Stimulated activated CD4-positive, alpha-beta T cell treated with anti-CD3 and anti-CD28 coated beads, TNF-alpha, amount 100 ng/mL, for 48 hours (primary cell): ENCODE measurements at places on chromosomes 1 and 21.

DNA sequence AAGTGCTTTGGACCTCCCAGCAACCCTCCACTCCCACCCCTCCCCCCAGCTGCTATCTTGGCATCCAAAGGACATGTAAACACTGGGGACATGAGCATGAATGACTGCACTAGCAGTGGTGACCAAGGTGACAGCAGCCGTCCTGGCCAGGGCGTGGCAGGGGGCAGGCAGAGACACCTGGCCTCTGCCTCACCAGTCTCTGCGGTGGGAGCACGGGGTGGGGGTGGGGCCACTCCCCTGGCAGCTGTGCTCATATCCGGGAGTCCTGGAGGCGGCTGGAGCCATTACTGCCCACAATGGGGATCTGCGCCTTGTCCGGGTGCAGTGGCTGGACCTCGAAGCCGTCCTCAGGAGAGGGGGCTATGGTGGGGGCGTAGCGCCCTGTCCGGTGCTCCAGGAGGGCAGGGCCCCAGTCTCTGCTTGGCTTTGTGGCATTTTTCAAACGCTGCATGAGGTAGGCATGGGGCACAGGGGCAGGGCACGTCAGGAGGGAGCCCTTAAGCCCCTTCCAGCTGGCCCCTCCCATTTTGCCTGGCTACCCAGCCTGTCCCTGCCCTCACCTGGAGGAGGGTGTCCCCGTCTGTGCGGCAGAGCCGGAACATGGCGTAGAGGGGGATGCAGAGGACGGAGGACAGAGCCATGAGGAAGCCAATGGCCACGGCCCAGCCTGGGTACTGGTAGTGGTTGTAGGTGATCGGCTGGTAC lies 6.0 kb downstream of the CCDC24 start:
- no peak for DNase-seq

GRCh38 chr1:156559797-156560385 lies 12.5 kb downstream of the IQGAP3 start:
- no peak for DNase-seq

GRCh38 chr1:241532162-241532531 lies at the start of gene KMO:
TSS of gene KMO (plus strand) at chr1:241532378. CDS start at chr1:241532445, 67 bp downstream.
- DNase-seq = no peak

DNA sequence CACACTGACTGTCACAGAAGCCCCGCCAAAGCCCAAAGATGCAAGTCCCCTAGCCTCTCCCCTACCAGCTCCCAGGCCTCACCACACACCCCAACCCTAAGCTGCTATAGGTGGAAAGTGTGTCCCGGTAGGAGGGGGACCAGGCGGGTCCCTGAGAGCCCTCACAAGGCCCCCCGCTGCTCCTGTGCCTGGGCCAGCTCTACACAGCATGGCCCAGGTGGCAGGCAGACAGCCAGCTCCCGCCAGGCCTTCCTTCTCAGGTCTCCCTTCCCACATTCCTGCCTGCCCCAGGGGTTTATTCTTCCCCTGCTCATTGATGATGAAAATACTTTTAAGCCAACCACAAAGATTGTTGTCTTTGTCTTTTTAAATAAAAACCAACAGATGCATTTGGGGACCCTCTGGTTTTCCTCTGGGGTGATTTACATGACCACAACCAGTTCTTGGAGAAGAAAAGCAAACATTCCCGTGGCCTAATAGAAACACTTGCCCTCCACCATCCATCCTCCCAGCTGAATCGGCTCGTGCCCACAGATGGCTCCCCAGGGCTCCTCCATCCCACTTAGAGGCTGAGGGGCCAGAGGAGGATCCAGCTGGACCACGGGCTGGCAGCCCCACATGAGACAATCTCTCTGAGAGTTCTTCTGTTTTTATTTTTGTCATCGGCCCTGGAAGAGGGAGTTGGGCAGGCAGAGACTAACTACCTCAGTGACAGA lies 93.1 kb downstream of the DMRTB1 start:
- DNase-seq = no peak

DNA sequence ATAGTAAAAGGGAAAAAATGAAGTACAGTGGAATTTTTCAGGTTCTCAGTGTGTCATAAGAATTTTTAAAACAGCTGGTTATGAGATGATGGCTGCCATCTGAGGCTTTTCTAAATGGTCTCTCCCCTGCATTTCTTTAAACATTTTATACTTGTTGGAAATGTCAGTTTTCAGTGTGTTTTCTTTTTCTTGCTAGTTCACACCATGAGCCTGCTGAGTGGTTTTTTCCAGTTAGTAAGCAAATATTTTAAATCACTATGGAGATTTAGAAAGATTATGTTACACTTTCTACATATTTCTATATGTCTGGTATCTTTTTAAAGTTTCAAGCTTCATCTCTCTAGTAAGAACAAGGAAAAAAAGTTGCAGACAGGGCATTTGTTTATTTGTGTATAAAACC lies 9.6 kb downstream of the RBM15 start:
- DNase-seq = no peak

- no peak for DNase-seq
Measured at GRCh38 chr1:17711941-17712340, 43.2 kb upstream of the ACTL8 start.

DNA sequence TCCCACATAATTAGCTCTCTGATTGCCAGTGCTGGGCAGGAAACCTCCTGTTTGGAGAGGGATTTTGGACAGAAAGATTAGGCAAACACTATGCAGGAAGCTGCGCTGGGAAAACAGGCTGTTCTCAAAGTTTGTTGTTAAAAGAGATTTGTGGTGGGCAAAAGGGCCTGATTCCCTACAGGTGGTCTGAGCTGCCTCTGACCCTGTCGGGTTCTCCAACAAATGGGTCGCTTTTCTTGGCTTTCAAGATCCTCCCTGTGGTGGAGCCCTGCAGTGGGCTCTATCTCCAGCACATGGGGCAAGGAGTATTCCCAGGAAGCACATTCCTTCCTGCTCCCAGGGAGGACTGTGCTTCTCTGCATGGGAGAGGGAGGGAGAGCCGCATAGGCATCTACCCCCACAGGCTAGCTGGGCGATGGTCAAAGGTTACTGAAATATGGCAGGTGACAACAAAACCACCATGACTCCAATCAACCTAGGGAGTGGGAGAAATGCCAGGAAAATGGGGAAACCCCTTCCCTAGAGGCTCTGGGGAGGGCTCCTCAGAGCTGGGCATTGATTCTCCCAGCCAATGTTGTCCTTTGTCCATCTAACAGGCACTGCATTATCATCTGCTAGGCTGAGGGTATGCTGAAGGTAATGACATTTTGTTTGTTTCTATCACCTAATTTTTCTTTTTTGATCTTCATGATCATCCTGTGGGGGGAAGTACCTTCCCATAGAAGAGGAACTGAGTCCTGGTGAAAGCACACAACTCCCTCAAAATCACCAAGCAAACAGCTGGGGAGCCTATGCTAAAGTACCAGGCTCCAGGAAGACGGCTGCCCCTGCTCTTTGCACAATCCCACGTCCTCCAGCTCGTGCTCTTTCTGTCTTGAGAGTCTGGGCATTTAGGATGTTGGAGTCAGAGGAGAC lies 85.3 kb downstream of the PLXNA2 start:
- DNase-seq = no peak

- no peak for DNase-seq
Measured at GRCh38 chr1:230105754-230106625, 39.0 kb downstream of the GALNT2 start.

DNA sequence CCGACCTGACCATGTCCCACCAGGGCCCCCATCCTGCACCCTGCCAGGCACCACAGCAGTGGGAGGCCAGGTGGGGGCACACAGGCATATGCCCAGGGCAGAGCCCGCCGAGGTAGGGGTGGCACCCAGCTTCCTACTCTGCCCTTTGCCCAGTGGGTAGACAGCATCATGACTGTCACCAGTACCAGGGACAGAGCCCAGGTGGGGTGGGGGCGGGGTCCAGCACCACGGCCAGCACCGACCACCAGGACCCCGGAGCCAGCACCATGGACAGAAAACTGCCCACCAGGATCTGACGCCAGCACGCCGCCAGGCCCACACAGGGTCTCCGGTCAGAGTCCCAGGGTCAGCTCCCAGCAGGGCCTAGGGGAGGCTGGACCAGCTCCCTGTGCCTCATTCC lies 3.8 kb downstream of the TAS1R3 start:
- no peak for DNase-seq

DNA sequence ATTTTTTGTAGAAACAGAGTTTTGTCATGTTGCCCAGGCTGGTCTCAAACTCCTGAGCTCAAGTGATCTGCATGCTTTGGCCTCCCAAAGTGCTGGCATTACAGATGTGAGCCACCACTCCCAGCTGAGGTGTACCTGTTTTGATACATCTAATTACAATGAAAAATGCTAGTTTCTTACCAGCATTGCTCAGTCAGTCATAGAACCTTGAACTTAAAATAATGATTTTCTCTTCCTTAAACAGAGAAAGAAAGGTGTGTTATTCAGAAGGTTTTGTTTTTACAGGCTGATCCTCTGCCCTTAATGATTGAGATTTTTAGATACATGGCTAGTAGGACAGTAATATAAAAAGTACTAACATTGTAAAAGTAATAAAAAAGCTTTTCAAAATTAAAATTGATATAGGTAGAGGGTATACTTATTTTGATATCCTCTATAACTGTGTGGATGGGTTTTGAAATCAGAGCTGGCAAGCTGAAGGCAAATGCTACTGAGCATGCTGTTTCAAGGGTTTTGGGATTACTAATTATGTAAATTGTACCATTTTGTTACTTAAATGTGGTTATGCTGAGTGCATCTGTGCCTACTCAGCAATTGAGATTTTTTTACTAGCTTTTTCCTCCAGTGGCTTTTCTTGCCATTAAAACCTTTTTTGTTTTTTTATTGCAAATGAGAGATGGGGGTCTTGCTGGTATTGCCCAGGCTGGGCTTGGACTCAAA lies 16.1 kb downstream of the PRRC2C start:
- DNase-seq = no peak

DNA sequence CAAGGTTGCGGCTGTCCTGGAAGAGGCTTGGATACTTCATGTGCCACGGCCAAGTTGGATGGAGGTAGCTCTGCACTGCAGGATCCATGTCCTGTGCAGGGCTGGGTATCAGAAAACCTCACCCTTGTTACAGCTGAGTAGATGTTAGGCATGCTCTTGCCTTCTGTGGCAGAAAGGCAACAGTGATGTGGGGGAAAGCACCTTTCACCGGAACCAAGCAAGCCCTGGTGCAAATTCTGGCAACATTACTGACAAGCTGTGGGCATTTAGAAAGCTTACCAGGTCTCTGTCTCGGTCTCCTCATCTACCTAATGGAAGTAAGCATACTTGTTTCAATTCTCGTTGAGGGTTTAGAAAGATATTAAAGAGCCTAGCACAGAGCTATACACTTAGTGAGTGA lies 14.5 kb upstream of the CDCA8 start:
- DNase-seq = no peak

- no peak for DNase-seq
Measured at GRCh38 chr1:6447016-6447817, 18.8 kb downstream of the TNFRSF25 start.

DNA sequence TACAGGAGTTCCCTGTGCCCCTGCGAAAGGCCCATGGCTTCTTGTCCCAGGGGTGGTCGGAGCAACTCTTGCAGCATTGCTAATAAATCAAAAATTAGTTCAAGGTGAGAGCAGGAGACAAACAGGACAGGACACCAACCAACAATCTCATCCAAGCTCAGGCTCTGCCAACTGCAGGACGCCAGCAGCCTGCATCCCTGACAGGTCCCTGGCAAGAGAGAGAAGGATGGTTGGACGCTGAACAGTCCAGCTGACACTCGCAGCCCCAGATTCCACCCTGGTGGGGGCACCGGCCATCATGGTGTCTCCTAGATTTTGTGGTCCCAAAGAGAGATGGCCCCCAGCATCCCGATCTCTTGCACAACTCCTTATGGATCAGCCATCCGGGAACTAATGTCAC lies 142.1 kb upstream of the VAMP3 start:
- DNase-seq = no peak

DNA sequence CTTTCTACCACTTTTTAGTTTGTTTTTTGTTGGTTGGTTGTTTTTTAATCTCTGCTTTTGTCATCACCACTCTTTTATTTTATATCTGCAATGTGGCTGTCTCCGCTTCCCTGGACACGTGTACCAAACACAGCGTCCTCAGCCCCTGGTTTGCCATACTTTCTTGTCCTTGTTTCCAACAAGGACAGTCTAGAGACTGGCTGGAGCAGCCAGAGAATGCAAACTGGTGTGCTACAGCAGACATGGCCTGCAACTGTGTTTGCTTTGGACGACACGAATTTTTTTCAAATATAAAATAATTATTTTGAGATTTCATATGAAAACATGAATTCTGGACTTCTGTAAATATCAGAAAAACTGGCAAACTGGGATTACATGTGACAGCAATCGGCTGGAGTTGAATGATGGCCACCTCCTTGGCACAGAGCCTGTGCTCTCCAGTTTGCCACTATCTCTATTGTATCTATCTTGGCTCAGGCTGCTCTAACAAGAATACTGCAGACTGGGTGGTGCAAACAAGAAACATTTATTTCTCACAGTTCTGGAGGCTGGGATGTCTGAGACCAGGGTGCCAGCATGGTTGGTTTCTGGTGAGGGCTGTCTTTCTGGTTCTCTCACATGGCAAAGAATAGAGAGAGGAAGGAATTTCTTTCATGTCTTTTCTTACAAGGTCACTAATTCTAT lies 34.6 kb upstream of the POU2F1 start:
- DNase-seq = no peak

GRCh38 chr1:245060684-245061374 lies 94.0 kb upstream of the KIF26B start:
- DNase-seq = no peak

DNA sequence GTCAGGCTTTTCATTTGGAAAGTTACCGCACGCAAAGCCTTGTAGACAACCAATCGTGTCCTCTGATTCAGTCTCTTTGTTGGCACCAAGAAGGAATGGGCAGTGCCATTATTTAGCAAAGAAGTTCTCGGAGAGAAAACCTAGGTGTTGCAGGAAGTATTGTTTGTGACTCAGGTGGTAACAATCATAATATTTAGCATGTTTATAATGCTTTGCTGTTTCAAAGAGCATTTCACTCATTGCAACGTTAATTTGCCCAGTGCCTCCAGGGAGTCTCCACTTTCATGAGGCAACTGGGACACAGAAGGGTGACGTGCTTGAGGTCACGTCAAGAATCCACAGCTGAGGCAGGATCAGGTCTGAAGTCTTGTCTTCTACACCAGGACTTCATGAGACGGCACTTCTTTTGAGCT lies 31.4 kb downstream of the STPG1 start:
- no peak for DNase-seq

DNA sequence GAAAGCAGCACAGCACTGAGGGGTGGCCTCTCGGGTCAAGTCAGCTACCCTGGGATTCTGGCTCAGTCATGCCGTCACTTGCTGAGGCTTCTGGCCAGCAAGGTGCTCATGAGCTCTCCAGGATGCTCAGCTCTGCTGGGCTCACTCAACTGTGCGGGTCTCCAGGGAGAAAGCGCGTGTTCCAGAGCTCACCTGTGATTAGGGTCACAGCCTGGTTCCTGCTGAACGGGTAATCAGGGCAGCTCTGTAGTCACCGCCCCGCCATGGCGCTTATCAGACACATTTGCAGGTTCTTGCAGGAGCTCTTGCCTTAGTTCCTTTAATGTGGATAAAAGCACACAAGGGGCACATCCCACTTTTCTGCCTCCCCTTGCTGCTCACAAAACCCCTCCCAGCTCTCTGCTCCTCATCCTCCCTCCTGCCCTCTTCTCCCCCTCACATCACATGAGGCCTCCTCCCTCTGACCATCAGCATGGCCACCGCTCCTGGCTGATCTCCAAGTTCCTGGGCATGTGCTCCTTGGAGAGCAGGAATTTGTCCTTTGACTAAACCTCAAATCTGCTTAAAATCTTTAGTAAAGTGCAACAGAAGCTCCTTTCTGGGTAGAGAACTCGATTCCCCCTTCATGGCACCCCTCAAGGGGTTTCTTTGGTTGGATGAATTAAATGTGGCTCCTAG lies 2.0 kb downstream of the PCP4 start:
- no peak for DNase-seq

- DNase-seq = no peak
Measured at GRCh38 chr21:45525910-45526306, 16.3 kb downstream of the SLC19A1 start.
